ENCODE measurements at places on chromosomes 2 and 18.

- DNase-seq: no peak
Measured at GRCh38 chr2:29033172-29033571, 41.2 kb downstream of the PCARE start.

DNA sequence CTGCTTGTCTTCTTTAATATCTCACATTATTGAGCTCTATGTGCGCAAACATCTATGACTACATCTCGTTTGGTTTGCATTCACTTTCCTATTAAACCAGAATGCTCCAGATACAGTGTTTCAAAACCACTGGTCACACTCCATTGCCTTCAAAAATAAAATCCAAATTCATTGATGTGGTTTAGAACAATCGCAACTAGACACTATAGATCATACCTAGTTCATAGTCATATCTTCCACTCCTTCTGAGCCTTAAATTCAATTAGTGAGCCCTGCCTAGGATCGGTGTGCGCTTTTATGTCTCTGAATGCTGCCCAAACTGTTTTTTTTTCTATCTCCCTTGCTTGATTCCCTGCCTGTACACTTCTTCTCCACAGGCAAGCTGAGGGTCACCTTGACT, 238.5 kb upstream of the RGPD4 start:
- no peak for DNase-seq

DNA sequence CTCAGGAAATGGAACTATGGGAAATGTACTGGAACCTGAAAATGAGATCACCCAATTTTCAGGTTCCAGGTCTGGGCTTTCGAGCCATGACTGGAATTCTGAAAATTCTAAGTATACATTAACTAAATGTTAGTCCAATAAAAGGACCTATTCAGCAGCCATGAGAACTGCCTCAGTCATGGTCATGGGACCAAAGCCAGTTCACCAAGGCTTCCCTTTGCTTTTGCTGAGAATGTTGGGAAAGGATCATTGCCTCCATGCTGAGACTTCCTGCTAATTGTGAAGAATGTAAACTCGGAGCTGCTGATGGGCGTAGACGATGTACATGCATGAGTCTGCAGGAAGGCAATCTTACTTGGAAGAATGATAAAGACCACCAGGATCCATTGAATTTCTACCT, 624.4 kb upstream of the SOX11 start:
- no peak for DNase-seq

DNA sequence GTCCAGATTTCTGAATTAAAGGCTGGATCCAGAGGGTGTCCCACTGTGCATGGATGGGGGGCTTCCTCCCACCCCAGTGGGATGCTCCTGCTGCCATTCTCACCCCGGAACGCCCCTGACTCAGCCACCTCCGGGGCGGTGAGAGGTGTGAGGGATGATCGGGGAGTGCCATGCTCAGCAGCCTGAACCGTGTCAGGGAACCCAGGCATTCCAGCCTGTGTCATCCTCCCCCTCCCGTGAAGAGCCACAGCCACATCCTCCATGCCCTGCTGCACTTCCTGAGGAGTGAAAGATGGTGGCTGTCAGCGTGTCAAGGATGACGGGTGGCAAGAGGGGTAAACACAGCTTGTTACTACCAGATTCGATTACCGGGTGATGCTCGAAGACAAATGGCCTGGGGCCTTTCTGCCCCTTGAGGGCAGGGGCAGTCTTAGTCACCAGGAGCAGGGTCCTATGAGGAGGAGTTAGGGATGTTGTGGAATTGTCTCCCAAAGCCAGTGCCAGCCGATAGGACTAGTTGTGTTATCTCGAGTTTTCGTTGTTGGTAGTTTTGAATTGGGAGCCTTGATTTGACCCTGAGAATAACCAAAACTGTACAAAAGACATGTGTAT, 80.8 kb downstream of the TCF7L1 start:
- no peak for DNase-seq

DNA sequence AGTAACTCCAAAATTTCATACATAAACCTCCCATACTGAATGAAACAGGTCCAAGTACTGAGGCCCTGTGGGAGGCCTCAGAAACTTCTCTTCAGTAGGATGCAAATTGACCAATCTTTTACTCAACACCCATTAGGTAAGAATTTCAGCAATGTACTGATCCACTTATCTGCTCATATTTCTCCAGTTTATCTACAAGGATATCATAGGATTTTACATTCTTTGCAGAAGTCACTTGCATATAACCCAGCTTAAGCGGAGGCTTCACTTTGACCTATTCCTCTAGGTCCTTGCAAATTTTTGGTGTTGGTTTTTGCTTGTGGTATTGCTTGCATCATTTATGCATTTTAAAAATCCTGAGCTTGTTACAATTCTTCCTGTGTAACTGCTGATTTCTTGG, 28.8 kb upstream of the SLC3A1 start:
- no peak for DNase-seq

- DNase-seq: no peak
Measured at GRCh38 chr2:206713746-206714145, 4.5 kb downstream of the DYTN start.
